Muscle of leg (tissue), 16 donors: ENCODE measurements at places on chromosomes 12 and 14. TPM values are rescaled to one million over a fixed set of nuclear protein-coding genes. Genes with fewer than 3 reads are reported as not detected.

DNA sequence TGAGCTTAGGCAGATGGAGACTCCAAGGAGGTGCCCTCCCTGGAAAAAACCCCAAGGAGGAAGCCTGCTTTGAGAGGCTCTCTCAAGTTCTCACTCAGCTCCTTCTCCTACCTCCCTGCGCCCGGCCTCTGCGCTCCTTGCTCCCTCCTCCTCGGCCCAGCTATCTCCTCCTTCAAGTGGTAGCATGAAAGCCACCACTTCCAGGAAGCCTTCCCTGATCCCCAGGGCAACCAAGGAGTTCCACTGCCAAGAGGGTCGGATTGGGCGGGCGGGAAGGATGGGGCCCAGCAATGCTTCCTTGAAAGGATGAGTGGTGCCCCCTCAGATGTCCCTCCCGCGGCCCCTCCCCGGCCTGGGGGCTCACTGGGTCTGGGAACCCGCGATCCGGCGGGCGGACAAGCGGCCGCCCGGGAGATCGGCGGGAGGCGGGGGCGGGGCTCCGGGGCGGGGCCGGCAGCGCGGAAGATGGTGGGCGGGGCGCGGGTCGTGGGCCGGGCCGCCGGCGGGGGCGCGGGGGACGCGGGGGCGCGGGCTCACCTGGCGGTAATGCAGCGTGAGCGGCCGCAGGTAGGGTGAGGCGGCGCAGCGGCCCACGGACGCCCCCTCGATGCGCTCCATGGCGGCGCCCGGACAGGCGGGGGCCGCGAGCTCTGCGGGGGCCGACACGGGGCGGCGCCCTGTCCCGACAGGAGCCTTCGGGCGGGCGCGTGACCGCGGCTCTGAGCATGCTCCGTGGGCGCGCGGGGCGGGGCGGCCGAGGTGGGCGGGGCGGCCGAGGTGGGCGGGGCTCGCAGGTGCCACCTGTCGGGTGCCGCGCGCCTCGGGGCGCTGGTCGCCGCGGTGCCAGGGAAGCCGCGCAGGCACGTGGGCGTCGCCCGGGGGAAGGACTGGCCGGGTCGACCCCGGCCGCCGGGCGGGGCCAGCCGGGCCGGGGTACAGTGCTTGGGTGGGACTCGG is at the start of gene NUDT14:
Gene NUDT14 (minus strand): TSS at position 721 of the 957 bp plus-strand sequence. CDS start 103 bp downstream, at position 618.
- peak; percentile 56 for DNase-seq

GRCh38 chr14:61266436-61266835 is 14.7 kb downstream of the TMEM30B start:
- DNase-seq = peak; percentile 83

GRCh38 chr12:48890657-48891418 is 25.2 kb upstream of the RND1 start:
- peak; percentile 87 for DNase-seq

DNA sequence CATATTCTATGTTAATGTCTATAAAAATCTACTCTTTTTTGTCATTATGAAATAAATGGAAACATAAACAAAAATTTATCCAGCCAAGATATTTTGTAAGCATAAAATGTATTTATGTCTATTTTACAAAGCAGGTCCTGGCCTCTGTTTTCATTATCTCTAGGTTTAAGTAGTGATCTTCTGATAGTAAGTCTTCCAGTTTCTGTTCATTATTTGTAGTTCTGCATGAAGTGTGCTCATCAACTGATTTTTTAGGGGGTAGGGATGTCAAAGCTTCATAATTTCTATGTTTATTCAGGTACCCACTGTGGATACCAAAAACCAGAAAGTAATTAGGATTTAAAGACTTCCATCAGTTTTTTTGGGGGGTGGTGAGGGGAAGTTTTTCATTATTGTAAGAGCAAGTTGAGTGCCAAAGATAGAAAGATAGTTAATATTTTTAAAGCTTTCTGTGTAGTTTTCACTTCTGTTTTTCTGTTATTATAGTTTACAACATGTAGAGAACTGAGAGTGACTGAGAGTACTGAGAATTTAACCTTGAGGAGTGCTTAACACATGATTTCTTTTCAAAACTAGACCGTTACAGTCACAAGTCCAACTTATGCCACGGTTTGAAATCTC is 30.6 kb upstream of the LMO3 start:
- DNase-seq = no peak

DNA sequence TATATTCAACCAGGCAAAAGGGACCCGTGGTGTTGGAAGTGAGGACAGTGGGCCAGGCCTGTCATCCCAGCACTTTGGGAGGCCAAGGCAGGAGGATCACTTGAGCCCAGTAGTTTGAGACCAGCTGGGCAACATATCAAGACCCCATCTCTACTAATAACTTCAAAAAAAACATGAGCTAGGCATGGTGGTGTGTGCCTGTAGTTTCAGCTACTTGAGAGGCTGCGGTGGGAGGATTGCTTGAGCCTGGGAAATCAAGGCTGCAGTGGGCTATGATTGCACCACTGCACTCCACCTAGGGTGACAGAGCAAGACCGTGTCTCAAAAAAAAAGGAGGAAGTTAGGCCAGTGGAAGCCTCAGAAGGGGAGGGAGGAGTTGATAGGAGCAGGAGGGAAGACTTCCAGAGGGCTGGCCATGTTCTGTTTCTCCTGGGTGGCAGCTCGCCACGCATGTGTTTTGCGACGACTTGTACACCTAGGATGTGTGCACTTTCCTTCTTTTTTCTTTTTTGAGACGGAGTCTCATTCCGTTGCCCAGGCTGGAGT is 10.1 kb downstream of the SLC25A29 start:
- DNase-seq = peak; percentile 34

DNA sequence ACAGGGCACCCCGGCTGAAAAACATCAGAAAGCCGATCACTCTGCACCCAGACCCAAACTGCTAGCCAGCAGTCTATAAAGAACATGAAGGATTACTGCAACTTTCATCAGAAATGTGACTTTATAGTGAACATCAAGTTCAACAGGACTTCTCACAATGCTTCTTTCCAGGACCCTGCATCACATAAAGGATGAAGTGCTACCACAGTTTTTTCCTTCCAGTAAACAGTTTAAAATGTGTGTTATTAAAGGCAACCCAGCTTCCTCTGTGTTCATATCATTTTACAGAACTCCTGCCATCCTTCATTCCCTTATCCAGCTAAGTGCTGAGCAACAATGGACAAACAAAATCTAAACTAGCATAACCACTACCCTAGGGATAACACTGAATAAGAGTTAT is 280.3 kb upstream of the DIO2 start:
- DNase-seq = peak; percentile 60

- DNase-seq = no peak
Measured at GRCh38 chr14:104770851-104771272, 17.9 kb downstream of the SIVA1 start.

- peak; percentile 54 for DNase-seq
Measured at GRCh38 chr12:27781680-27782079, 1.6 kb upstream of the MANSC4 start.

Gene GALNT6
- polyA plus RNA-seq = 0.33 TPM

Gene CTSG
- polyA plus RNA-seq = 1.0 TPM
